Stimulated activated CD8-positive, alpha-beta memory T cell treated with anti-CD3 and anti-CD28 coated beads, Interleukin-15, amount 100 ng/mL, for 24 hours (primary cell): ENCODE measurements at places on chromosomes 16 and 17.

DNA sequence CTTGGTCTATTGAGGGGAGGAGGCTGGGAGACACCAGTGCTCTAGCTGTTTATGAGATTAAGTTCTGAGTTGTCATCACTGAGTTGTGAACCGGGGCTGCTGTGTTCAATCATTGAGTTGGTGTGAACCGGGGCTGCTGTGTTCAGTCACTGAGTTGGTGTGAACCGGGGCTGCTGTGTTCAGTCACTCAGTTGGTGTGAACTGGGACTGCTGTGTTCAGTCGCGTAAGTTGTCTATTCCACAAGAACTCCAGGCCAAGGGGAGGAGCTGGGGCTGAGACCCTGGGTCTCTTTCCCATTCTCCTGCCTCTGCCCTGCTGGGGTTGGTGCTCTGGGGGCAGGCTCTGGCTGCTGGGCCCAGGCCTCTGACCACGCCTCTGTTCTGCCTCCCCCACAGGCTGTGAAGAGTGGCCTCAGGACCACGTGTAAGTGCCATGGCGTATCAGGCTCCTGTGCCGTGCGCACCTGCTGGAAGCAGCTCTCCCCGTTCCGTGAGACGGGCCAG lies 24.5 kb downstream of the WNT9B start:
- DNase-seq: no peak

GRCh38 chr17:39116224-39116623 lies 35.2 kb downstream of the PLXDC1 start:
- DNase-seq: no peak

DNA sequence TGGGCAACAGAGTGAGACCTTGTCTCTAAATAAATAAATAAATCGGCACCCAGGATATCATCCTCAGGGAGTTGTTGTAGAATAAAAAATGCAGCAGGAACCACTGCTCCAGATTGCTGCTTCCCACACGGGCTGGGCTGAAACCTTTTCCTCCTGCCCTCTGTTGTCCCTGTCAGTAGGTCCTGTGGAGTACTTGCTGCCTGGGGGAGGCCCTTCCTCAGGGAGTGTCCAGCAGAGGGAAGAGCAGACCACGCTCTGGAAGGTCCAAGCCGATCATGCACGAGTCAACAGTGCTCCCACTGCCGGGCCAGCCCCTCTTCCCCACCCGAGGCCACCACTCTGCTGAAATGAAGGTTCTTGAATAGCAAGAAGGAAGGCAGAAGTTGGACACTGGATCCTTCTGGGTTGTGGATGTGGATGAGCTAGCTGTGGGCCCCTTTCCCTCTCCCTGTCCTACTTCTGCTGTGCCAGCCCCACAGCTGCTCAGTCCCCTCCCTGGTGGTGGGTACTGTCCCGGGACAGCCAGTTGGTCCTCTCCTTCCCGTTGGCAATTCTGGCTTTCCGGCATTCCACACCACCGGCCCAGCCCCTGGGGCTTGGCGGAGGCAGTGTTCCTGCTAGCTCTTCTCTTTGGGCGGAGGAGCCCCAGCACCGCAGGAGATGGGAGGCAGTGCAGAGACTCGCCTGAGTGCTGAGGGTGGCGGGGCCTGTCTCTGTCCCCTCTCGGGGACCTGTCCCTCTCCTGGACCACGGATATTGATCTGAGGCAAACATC lies 10.8 kb downstream of the CDK5R1 start:
- no peak for DNase-seq

DNA sequence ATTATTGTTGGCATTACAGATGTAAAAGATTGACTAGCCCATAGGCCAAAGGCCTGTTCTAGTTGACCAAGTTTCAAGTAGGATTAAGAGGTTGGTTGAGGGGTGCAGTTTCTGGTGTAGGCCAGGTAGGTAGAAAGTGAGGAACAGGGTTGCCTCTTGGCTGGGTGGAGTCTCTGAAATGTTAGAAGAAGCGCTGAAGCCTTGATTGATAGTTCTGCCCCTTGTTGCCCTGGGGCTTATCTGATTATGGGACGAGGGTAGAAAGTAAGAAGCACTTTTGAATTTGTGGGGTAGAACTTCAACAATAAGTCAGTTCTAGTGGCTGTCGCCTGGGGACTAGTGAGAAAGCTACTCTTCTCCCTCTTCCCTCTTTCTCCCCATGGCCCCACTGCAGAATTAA lies 6.2 kb downstream of the BCL6B start:
- no peak for DNase-seq

DNA sequence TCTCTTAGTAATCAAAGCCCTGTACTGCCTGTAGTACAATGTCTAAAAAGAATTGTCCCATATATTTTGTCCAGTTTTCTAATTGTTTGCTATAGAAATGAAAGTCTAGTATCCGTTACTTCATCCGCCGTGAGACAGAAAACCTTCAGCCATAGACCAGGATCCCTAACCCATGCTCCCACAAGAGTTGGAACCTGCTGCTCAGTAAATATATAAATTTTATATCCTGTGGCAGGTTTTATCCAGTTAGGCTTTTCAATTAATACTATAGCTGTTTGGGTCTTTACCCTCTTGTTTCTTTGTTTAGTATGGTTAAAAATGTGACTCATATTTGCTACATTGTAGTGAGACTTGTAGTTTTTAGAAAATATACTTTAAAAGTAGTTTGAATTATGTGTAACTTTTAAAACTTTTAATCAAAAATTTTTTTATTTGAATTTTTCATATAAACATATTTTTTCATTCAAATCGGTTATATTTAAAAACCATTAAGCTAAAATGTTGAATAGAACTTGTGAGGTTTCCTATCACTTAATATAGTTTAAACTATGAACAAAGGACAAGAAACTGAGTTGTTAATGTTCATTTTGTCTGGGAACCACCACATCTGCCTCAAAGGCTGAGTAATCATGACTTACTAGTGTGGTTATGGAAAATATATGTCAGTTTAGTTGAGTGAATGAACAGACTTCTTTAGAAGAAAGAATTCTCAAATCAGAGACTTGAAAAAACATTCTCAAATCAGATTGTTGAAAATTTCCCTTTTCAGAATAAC lies 54.8 kb downstream of the VMP1 start:
- no peak for DNase-seq

GRCh38 chr16:53898993-53899392 lies 195.0 kb downstream of the FTO start:
- DNase-seq: no peak
